ENCODE measurements at places on chromosomes 5 and 9.

GRCh38 chr5:108541836-108542235, 159.9 kb upstream of the FBXL17 start:
- no peak for DNase-seq

- DNase-seq, result no peak
Measured at GRCh38 chr5:6568889-6569288, 64.0 kb downstream of the NSUN2 start.

DNA sequence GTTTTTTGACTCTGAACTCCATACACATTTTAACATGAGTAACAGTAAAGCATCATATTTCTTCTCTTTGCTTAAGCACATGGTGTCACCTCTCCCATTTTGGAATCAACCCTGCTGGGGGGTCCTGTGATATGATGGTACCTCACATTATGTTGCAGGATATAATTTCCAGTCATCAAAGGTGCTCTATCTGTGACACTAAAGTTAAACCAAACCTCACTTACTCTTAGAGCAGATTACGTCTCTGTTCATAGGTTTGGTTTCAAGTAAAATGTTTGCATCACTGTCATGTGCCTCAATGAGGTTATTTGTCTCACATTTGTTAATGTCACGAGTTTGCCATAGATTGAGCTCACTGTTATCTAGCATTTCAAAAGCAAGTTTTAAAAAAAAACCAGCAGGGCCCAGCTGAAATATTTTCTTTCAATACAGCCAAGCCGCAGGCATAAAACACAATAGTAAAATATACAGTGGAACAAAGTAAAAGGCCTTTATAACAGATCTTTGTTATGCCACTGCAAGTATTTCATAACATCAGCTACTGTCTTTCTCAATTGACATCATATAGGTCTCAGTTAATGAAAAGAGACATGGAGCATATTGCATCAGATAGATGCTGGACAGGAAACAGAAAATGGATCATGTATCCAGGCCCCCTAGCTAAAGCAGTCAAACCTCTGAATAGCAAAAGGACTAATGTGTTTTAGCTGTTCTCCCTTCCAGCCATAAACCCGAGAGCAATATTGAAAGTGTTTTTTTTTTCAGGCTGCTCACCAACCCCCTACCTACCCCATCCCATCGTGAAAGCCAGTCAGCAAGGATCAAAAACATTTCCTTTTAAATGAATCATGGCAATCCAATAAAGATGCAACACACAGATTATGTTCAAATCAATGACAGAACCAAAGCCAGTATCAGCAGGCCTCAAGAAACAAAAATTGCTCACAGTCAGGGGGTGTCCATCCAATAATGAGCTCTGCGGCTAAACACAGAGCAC, 182.1 kb upstream of the ITGA1 start:
- DNase-seq, result no peak

- no peak for DNase-seq
Measured at GRCh38 chr9:134283111-134283515, 43.1 kb upstream of the RXRA start.

DNA sequence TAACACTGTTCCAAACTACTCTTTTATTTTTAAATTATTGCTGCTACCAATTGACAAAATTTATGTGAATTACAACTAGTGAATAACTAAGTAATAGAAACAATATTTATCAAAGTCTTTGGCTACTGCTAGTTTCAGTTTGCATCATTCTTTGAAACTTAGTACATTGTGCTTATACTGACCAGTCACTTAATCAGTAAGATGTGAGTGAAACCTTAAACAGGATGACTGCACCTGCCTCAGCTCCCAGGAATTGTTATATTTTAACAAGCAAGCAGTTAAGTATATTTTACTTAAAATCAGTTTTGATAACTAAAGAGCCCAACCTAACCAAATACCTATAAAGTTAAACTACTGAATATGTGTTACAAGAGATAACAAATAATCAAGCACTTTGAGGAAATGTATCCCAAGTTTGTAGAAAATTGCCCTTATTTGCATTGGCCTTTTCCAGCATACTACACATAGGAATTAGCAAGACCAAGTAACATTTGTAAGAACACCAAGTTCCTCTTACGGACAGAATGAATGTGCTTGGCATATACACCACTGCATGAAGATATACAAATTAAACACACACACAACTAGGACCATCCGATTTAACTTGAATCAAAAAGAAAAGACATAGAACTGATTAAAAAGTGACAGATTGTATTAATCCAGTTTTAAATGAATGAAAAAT, 545.5 kb upstream of the DAB2 start:
- no peak for DNase-seq
